ENCODE measurements at places on chromosomes 2 and 18.

GRCh38 chr2:239371726-239372686, 28.8 kb downstream of the HDAC4 start:
- DNase-seq = no peak

DNA sequence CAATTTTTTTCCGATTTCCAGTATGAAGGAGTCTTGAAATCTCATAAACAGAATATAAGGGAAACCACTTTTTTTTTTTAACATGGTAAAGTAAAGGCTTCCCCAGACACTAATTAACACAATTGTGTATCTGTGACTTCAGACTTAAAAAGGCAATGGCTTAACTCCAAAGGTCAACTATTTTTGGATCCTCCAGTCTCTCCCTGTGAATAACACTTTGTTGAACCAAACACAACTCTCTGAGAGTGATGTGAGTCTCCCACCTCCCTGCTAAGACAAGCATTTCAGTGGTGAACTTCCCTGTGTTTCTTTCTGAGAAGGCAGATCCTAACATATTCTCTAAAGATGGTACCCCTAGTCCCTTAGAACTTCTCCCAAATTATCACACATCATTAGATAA, 219.6 kb upstream of the RBBP8 start:
- DNase-seq = no peak

GRCh38 chr2:149884871-149885270, 297.3 kb upstream of the MMADHC start:
- DNase-seq = no peak

DNA sequence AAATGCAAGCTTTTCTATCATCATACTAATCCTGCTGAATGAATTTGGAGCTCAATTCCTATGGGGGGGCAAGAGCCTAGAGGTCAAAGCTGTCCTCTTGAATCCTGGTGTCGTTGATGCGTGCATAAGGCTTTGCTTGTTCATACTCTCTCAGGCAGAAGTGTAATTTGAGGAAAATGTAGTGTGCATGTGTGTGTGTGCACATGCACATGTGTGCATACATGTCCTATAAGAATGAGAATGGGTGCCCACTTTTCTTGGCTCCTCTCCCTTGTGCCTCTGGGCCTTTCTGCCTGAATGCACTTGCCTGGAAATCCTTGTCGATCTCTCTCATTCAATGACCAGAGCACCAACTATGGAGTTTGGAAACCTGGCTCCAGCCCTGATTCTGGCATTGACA, 28.5 kb upstream of the C18orf32 start:
- DNase-seq = no peak

DNA sequence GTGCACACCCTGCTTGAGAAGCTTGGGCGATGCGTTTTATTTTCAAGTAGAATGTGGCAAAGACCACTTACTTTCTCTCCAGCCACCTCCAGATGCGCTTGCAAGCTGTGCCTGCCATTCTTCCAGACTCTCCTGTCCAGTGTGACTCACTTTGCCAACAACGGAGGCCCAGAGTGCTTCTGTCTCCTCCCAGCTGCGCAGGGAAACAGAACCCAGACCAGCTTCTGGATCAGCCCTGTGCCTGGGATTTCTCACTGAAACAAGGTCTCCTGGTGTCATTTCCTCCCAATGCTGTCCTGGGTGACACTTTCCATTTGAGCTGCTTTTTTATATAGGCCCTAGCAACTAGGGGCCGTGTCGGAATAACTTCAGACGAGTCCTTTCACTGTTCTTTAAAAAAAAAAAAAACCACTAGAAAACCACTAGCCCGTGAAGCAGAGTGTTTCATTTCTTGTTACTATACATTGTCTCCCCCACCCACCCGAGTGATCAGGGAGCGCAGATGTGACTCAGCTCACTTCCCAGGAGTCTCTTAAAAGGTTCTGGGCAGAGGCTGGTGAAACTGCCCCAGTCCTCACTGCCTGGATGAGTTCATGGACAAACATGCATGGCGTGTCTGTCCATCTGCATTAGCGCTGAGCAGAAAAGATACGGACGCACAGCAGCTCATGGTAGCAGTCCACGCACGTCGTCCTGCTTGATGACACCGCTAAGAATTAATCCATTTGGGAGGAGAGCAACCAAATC, 25.3 kb upstream of the RPL31 start:
- no peak for DNase-seq

DNA sequence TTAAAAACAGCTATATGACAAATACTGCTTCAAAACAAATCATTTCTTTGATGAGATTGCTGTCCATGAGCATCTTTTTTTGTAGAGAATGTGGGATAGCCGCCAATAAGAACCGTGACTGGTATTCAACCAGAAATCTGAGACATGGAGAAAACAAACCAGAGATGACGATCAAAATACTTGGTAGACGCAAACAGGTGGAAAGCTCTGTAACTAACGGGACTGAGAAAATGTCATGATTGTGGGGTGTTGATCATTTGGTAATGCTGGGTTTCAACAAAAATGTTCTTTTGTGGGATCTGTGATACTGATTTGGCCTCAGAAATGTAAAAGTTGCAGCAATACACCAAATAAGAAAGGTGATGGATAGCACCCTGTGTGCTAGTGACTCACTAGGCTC, 364.8 kb downstream of the NYAP2 start:
- DNase-seq = no peak

DNA sequence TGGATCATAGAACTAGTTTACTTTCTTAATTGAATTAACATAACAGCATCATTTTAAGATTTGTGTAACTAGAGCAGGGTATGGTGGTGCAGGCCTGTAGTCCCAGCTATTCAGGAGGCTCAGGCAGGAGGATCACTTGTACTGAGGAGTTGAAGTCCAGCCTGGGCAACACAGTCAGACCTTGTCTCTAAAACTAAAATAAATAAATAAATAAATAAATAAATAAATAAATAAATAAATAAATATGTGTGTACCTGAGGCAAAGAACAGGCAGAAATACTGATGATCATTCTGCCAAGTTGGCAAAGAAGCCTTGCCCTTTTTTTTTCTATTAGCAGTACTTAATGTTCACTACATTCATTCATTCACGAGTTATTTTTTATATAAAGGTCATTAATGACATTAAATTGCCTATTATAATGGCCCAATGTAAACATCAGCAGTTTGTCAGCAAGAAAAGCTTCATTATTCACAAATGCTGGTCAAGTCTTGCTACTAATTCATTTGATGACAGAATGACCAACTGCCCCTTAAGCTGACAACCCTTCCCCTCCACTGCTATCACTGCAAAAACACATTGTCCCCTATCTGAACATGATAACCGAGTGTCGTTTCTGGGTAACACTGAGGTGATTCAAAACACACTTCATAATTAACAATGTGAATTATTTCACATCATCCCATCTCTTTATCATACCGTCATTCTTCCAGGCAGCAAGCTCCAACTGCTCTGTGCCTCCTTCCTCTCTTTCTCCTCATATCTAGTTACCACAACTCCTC, 39.0 kb downstream of the ARL5A start:
- no peak for DNase-seq

DNA sequence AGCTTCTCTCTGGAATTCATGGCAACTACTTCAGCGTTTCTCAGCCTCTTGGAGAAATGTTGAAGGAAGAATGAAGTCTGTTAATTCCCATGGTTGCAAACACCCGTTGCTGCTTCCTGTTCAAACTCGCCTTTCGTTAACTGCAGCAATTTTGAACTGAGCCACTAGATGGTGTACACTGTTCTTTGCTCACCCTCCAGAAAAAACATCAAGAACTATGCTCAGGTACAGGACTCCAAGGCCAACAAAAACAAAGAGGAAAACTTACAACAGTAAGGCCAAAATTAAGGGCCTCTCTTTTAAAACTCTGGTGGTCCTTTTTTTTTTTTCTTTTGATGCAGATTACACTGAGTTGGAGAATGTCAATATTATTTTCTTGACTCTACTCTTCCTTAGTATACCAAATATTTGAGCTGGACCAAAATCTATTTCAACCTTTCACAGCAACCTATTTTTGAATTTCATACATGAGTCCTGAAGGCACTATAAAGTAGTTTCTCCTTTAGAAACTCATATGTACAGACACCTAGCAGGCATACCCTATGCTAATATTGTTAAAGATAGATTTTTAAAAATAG, 58.2 kb downstream of the KLHL14 start:
- peak; percentile 30 for DNase-seq

DNA sequence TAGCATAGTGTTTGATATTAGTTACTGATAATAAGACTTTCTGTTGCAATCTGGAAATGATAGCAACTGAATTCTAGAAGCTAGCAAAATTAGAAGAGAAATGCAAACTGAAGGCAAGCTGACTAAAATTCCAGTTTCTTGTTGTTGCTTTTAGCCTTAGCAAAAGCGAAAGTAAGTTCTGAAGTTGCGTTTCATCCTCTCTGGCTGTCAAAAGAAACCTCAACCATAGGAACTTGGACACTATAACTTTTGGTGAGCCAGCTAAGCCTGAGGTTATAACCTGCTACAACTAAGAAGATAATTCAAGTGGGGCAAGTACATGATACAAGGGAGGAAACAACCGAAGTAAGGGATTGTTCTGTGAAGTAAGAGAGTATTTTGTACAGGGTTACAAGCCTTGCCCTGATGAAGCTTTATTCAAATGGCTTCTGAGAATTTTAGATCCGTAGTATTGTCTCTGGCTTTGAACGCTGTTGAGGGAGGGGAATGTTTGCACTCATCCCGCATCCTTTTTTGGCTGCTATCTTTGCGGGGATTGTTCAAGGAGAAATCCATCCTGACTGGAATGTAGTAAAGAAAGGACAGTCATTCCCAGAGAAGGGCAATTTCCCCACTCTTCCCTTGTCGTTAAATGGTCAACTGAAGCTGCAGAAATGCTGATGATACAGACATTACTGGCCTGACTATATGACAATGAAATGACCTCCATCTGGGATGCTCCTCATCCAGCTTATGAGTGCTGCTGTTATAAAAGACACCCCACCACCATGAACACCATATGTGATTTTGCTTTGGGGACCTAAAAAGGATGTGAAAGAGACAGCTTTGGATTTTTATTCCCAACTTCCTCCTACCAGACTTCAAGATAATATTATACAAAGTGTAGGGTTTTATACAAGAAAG, 7.0 kb upstream of the TMX3 start:
- peak; percentile 72 for DNase-seq

DNA sequence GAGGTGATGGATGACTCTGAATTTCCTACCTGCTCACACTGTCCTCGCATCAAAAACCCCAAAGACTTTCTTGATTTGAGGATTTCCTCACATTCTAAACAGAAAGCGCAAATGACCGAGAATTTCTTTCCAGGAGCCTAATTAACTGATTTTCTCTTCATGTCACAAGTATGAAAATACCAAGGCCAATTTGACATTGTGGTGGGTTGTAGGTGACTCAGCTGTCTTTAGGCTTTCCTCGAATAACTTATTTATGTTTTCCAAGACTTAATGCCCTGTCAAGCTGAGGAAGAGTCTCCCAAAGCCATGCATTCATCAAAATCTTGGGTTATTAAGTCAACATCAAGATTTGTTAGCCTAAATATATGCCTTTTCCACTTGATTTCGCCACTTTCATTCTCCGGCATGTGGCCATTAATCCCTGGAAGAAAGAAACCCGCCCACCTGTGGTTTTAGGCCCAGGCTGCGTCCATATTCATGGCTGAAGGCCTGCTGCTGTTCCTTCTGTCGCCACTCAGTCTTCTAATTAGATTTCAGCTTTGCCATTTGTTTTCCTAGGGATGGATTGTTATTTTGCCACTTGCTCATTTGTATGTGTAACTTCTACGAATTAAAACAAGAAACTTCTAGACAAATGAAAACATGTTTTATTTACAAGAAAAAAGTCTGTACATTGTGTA, 84.9 kb downstream of the ST6GAL2 start:
- no peak for DNase-seq

DNA sequence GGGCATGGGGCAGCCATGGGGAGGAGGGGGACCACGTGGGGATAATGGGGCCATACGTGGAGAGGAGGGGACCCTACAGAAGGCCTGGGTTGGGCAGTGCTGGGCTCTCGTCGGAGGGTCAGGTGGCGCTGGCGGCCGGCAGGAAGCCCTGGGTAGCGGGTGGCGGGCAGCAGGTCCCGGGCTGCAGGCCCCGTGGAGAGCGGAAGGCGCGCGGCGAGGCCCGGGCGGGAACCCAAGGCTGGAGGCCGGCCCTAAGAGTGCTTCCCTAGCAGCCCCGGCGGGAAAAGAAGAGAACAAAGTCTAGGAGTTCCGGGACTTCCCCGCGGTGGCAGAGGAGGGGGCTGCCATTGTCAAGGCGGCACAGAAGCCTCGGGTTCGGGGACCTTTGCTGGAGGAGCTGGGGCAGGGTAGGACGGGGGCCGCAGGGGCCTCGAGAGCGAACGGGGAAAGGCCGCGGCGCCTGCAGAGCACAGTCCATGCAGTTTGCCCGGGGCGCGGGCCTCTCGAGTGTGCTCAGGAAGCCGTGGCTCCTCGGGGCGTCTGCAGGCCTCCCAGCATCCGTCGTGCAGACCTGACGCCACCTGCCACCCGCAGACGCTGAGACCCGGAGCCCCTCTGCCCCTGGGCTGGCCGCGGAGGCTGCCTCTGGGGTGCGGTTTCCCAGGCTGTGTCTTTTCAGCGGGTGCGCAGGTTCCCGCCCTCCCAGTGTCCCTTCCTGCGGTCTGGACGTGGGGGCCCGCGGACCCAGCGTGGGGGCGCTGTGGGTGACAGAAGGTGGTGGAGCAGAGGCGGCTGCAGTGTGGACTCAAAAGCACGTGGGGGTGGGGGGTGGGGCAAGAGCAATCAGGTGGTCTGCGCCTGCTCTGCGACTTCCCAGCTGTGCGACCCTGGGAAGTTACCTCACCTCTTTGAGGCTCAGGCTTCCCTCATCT, 19.4 kb upstream of the NCL start:
- DNase-seq = peak; percentile 24

DNA sequence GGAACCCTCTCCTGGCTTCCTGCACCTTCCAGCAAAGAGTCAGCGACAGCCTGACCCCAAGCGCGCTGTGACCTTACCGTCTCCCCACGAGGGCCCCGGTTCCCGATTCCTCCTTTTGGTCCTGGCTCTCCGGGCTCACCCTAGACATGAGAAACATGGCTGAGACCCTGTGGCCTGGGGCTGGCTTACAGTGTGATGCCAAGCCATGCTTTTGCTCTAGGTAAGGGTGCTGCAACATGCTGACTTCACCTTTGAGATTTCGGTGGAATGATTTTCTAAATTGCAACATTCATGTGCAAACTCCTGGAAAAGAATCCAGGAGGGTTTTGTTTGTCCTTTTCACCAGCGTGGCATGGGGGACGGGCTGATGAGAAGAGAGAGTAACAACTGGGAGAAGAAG, 63.9 kb downstream of the COL6A3 start:
- DNase-seq = no peak

DNA sequence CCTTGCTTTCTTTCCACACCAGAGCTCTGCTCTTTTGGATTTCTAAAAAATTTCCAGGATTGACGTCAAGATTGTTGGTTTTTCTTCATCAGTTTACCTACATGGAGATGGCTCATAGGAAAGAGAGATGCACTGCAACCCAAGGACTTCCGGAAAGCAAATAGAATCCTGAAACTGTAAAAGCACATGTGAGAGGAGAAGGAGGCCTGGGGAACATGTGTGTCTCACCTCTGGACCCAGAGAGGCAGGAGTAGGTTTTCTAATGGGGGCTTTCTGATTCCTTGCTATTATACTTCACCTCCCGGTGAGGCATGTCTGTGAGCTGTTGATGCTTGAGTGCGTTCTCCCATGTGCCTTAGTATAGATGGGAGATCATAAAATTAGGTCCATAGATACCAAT, 362.8 kb downstream of the DCDC2C start:
- no peak for DNase-seq

Measured in inflammatory macrophage treated with lipopolysaccharide for 4 hours (primary cell).